ENCODE measurements at places on chromosomes 3 and 15.

DNA sequence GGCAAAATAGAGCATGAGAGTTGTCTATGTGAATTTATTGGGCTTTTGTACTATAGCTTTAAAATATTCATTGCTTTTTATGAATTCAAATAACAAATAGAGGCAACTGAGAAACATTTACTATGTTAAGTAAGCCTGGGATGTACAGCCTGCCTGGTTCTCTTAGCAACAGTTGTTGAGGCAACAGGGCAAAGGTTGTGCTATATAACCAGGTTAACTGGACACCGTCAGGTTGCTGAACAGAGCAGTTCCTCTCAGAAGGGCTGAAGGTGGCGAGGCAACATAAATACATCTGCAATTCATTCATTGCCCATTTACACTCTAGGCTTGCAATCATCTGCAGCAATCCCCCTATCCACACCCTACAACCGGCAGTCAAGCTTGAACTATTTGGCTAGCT is 78.2 kb downstream of the GTF2E1 start:
- no peak for DNase-seq

DNA sequence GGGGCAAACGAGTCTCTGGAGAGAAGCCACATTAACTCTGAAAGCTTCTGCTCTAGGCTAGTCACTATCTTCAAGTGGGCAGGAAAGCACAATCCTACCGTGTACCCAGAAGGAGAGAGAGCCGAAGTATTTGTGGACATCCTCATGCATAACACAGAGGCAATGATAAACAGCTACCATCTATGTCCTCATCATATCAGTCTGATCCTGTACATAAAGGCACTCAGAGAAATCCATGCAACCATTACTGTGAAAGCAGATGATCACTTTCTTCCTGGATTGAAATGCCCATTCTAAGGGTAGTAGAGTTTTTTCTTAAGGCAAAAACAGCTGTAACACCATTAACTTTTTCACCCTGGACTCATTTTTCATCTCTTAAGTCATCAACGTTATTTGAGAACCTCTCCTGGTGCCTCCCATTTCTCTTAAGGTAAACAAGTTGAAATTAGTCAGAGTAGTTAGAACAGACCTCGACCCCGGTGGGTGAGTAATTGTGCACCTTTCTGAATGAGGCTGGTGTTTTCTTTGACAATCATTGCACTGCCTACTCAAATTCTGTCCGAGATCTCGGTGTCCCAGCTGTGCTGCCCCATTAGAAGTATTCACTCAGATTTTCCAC is 327.4 kb downstream of the SHQ1 start:
- peak; percentile 50 for DNase-seq

DNA sequence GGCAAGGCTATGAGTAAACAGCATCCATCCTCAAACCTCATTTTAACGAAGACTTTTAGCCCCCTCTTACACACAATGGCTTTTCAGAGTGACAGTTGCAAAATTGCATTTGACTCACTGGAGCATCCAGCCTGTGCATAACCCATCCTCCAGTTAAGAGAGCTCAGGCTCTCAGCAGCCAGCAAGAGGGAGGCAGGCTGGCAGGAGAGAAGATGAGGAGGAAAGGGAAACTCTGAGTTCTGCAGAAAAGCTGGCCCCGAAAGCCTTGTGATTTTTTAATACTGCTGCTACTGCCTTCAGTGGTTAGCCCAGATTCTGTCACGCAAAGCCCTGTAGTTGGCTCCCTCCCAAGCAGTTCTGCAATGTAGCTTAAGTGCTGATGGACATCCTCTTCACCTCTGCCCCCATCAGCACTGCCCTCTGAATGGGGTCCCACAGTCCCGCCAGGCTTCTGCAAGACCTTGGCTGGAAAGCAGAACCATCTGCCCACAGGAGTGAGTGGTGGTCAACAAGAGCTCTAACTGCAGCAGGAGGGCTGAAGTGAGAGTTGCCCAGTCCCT is 371.3 kb downstream of the EPHB1 start:
- no peak for DNase-seq

- no peak for DNase-seq
These were observed 6.5 kb downstream of the PBRM1 start for GRCh38 chr3:52679199-52679538.

DNA sequence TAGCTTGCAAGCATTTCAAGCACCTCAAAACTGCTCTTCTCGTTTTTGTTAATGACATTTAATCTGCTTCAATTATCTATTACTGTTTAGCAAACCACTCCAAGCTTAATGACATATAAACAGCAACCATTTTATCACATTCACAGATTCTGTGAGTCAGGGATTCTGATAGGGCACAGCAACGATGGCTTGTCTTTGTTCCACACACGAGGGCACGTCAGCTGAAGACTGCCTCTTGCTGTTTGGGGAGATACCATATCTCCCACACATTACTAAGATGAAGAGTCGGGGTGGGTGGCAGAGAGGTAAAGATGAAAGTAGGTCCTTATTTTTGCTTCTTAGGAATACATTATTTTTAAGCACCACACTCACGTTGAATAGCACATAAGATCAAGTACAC is 19.3 kb downstream of the CPOX start:
- no peak for DNase-seq

- no peak for DNase-seq
These were observed 31.7 kb downstream of the LIMD1 start for GRCh38 chr3:45626096-45626887.

- DNase-seq, result no peak
These were observed 7.2 kb upstream of the ABHD10 start for GRCh38 chr3:111971533-111972130.

- DNase-seq, result peak; percentile 92
These were observed 856.4 kb upstream of the ALCAM start for GRCh38 chr3:104510131-104510849.

DNA sequence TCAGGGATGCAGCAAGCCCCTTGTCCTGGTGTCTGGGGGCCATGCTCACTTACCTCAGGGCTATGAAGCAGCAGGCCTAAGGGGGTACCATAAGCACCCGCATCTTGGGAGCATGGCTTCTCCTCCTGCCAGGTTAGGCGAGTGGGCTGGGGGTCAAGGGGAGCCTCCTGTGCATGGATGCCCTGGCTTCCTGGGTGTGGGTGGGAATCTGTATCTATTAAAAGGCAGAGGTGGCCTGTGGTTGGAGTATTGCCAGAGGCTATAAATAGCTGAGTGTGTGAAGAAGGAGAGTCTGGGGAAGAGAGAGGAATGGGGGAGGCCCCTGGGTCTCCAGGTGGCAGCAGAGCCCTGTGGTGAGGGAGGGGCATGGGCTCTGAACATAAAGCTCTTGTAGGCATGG is 19.5 kb downstream of the ACVR2B start:
- no peak for DNase-seq

DNA sequence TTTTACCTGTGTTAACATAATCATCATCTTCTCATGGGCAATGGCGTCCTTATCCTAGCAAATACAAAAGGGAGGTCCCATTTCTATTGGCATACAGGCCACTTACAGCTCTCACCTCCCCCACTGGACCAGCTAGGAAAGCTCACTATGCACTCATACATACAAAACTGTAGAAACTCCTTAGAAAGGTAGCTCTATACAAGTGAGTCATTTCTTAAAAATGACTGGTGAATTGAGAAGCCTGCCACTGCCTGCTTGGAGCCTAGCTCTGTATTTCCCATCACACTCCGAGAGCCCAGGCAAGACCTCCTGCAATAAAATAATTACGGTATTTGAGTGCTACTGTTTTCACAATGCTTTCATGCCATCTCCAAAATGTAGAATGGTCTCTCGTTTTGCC is 321.8 kb downstream of the ULK4 start:
- DNase-seq, result no peak

DNA sequence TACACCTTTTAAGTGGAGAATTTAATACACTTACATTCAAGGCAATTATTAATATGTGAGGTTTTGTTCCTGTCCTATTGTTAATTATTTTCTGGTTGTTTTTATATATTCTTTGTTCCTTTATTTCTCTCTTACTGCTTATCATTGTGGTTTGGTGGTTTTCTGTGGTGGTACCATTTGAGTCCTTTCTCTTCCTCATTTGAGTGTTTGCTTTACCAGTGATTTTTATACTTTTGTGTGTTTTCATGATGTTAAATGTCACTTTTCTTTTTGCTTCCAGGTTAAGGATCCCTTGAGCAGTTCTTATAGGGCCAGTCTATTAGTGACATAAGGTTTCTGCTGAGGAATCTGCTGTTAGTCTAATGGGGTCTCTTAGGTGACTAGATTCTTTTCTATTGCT is 116.5 kb downstream of the LRRK1 start:
- DNase-seq, result no peak

GRCh38 chr3:55669133-55669532 is 182.0 kb upstream of the WNT5A start:
- peak; percentile 22 for DNase-seq

DNA sequence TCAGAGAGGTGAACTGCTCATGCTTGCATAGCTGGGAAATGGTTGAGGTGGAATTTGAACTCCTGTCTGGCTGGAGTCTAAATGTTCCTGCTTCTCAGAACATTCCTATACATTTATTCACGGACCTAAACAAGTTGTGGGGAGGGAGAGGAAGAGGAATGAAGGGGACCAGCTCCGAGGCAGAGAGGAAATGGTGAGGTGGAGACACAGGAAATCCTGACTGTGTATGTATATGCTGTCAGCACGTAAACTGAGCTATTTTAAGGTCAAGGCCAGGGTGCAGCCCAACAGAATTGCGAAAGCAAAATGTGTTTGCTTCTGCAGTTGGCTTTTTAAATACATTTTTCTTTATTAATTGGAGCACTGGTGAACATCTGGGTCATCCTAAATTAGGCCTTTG is 74.1 kb upstream of the POMGNT2 start:
- DNase-seq, result peak; percentile 88

- DNase-seq, result no peak
These were observed 28.0 kb upstream of the ATP10A start for GRCh38 chr15:25891081-25891480.

All from adipocyte (in vitro differentiated cells).